ENCODE measurements at places on chromosomes 12 and 14.

- DNase-seq = no peak
Measured at GRCh38 chr14:57486767-57487379, 6.8 kb downstream of the CCDC198 start.

DNA sequence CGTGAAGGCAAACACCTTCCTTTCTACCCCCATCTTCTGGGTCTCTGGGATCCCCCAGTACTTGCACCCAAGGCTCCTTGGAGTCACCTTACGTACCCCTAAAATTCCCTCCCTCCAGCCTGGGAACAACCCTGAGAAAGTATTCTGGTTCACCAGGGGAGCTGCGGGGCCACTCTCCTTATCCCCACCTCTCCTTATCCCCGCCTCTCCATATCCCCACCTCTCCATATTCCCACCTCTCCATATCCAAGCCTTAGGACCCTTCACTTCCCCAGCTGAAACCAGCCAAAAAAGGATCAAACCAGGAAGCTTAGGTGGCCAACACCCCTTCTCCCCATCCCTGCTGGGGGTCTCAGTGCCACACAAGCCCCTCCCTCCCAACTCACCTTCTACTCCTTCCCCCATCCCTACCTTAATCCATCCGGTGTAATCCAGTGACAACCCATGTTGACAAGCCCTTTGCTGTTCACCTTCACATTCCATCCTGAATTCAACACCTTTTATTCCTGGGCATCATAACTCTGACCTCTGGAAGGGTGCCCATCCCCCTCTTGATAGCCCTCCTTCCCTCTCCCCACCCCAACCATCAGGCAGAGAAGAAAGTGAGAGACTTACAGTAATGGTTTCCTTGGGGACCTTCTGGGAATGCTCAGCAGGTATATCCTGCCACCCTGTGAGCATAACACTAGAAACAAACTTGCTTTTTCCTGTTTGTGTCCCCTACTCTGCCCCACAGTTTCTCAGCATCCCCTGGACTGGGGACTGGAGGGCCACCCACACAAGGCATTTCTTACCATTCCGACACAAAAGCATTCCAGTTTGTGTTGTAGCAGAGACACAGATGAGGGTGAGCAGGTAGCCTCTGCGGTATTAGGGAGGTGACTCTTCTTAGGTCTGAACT is 1.6 kb upstream of the MSI1 start:
- no peak for DNase-seq

DNA sequence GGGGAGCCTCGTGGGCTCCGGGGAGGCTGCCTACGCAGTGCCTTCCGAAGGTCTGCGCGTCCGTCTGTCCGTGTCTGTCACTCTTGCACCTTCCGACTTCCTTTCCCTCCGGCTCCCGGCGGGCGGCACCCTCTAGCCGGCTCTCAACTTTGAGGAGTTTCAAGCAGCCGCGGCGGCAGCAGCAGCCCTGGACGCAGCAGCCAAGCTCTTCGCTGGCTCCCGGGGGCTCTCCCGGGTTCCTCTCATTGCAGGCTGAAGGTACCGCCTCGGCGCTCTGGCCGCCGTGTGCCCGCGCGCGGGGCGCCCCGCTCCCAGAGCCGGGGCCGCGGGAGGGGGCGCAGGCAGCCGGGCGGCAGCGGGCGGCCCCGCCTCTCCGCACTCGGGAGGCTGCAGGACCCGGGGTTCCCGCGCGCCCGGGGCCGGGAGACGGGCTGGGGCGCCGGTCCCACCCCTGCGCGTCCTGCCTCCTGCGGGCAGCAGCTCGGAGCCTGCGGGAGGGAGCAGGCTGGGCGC is at the start of the genes AMIGO2 and PCED1B:
Gene AMIGO2 (minus strand): TSS at position 492 of the 513 bp plus-strand sequence. CDS start 957 bp downstream, outside the sequence.
Gene PCED1B (plus strand): TSS at position 154 of the 513 bp plus-strand sequence. CDS start 155,443 bp downstream, outside the sequence.
- no peak for DNase-seq

- no peak for DNase-seq
Measured at GRCh38 chr12:117526757-117527478, 165.5 kb upstream of the NOS1 start.

- no peak for DNase-seq
Measured at GRCh38 chr14:100989924-100990323, 86.4 kb upstream of the RTL1 start.

- DNase-seq = no peak
Measured at GRCh38 chr12:115619889-115620288, 657.6 kb downstream of the MED13L start.

DNA sequence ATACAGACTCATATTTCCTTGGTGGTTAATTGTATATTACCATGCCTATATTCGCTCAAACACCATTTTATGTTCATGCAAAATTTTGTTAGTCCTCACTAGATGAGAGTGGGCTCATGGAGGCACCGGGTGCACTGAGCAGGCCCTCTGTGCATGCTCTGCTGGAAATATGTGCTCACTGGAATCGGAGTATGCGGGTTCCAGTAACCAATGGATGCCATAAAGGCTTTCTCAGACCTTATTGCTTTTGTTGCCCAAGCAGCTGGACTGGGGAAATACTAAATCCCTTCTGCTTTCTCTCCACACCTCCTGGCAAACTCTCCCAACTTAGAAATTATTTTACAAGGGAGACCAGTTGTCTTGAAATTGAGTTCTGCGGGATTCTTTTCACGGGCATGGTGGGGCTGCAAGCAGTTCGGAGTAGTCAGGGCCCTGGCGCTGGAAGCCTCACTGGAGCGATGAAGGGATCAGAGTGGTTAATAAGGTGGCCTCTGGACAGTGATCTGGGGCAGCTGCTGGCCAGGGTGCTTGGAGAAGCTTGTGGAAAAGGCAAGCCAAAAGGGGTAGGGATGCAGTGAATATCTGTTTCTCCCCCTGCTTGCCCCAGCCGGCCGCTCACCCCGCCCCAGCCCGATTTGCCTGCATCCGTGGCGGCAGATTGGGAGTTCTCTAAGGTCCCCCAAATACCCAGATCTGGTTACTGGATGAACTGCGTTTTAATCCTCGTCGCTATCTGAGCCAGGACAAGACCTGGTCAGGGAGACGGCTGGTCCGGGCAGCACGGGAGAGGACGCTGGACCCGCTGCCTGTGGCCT is 7.4 kb upstream of the HOXC6 start:
- DNase-seq = no peak

- DNase-seq = peak; percentile 52
Measured at GRCh38 chr12:48996794-48997718, 2.1 kb downstream of the DDN start.

DNA sequence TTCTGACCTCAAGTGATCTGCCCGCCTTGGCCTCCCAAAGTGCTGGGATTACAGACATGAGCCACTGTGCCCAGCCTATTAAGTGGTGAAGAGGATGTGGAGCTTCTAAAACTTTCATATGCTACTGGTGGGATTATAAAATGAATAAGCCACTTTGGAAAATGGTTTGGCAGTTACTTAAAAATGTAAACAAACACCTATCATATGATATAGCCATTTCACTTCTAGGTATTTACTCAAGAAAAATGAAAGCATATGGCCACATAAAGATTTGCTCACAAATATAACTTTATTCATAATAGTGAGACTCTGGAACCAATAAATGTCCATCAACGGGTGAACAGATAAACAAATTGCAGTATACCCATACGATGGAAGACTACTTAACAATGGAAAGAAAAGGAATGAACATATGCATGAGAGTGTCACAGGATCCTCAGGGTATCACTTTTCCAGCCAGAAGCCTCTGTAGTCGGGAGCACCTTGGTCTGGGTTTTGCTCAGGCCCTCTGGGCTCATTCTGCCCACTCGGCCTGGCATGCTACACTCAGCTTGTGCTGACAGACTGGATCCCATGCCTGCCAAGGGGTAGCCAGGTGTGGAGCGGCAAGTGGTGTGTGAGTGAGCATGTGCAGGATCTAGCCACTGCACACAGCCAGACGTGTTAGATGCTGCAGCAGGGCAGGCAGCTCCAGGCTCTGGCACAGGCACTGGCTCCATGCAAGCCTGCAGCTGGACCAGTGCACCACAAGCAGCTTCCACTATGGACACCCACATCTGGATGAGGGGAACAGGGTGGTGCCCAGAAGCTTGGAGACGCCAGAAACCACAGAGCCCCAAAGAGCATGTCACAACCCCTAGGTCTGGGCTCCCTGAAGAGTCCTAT is 213.2 kb upstream of the DIO3 start:
- DNase-seq = no peak

GRCh38 chr12:7346551-7347225 is 42.8 kb downstream of the ACSM4 start:
- DNase-seq = peak; percentile 79

- no peak for DNase-seq
Measured at GRCh38 chr14:26765768-26766520, 168.1 kb upstream of the NOVA1 start.

DNA sequence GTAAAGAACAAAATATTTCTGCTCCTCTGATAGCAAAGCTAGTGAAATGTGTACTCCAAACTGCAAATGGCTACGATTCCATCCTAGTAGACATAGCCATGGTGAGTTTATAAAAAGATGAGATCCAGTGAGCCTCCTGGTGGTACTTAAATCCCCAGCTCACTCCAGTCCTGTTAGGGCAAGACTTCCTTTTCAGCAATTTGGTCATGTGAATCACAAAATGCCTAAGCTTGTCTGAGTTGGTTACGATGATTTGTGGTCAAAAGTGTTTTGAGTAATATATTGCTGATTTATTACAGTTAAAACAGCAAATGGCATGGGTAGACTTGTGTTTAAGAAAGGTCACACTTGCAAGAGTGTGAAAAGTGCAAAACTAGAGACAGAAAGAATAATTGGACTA is 102.7 kb upstream of the NAV3 start:
- no peak for DNase-seq

DNA sequence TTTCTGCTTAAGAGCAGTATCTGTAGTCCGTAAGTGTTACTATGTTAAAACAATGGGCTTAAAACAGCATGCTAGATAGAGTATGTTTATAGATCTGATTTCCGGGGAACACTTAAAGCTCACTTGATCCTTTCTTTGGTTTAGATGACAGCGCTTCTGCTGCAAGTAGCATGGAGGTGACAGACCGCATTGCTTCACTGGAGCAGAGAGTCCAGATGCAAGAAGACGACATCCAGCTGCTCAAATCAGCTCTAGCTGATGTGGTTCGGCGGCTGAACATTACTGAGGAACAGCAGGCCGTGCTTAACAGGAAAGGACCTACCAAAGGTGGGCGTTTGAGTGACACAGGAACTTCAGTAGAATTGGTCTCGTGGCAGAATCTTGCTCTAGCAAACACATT is 57.5 kb downstream of the EML1 start:
- no peak for DNase-seq

DNA sequence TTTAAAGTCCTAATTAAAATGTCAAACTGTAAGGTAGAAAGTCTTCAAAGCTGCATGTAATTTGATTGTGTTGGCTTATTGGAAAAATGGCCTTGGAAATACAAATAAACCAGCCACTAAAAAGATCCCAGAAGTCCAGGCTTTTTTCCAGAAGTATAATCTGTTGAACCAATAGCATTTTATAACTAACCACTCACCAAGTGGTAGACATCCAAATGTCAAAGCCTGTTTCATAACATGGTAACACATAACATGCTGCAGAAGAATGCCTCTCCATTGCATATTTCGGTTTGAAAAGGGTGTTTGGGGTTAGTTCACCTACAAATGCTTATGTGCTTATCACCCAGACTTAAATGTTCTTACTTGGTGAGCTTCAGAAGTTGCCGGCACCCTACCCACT is 183.7 kb upstream of the DIO2 start:
- DNase-seq = no peak

GRCh38 chr14:39459795-39460478 is 27.7 kb upstream of the FBXO33 start:
- DNase-seq = no peak

DNA sequence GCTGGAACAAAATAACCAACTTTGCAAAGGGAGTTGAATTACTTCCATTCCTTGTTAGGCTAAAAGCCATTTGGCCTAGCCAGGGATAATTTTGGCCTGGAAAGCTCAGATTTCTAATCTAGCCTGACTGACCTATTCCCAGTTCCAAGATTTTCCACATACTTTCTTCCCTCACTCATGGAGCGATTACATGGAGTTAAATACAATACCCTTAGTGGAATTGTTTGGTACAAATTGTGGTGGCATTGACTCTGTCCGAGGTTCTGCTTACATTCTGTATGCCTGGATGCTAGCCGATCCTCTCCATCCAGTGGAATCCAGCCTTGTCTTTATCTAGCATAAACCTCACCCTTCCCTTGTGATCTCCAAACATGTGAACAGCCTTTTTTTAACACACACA is 965.1 kb downstream of the DIO2 start:
- DNase-seq = no peak

GRCh38 chr12:57621497-57622292 is 10.5 kb downstream of the ARHGEF25 start:
- DNase-seq = peak; percentile 2

DNA sequence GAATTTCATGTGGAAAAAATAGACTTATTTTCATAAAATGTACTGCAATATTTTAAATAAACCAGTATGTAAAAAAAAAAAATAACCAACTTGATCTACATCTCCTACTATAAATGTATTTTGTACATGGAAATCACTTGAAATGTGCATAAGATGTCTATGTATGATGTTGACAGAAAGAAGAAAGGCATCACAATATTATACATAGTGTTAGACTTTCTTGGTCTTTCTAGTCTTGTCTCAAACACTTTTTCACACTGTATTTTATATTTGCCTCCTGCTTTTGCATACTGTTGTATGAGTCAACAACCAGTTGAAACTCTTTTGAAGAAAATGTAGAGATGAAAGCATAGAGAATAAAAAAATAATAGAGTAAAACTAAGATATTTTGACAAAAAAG is 352.4 kb upstream of the MGAT4C start:
- DNase-seq = no peak

DNA sequence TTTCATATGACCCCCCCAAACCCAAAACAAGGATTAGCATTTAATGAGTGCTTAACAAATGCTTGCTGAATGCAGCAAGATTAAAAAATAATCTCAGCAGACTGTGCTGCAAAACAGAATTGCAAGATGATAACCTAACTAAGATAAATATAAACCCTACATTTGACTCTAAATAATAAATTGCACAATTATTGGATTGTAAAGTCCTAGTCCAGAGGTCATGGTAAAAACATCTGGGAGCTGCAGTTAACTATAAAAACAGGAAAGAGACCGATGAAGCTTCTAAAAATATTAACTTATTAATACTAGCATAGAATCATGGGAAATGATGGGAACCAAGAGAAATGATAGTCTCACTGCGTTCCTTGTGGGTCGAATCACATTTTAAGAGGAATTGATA is 37.2 kb downstream of the TSHR start:
- DNase-seq = no peak

DNA sequence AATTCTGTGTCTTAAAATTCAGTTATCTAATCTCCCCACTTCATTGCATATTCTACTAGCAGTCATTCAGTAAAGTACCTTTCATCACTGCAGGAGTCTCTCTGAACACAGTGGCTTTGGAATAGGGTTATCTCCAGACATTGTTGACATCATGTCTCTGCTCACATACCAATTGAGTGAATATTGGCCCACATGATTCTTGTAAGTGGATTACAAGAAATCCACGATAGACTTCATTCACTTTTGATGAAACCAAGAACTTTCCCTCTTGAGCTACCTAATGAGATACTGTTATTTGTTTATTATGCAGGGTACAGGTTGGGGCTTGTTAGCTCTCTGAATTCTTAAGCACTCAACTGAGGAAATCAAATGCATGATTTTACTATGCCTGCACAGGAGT is 284.9 kb downstream of the RAD51B start:
- DNase-seq = no peak
